Suppressor macrophage treated with lipopolysaccharide for 1 hour (primary cell): ENCODE measurements at places on chromosomes 7 and 10.

DNA sequence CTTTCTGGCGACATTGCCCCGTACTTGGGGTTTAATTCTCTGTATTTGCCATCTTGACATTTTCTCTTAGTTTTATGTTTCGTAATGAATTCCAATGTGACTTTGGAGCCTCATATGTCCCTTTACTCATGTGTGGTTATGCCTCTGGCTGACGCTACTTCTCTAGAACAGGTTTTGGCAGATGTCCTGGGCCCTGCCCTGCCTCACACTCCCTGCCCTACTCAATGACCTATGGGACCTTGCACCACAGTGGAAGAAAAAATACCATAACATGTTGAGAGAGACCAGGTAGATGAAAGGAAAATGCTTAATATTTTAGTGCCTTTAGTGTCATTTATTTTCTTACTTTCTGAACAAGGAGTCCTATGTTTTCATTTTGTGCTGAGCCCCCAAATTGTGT lies 400.5 kb downstream of the TFEC start:
- DNase-seq: no peak

- DNase-seq: no peak
Measured at GRCh38 chr10:43100366-43100765, 23.5 kb downstream of the RET start.

DNA sequence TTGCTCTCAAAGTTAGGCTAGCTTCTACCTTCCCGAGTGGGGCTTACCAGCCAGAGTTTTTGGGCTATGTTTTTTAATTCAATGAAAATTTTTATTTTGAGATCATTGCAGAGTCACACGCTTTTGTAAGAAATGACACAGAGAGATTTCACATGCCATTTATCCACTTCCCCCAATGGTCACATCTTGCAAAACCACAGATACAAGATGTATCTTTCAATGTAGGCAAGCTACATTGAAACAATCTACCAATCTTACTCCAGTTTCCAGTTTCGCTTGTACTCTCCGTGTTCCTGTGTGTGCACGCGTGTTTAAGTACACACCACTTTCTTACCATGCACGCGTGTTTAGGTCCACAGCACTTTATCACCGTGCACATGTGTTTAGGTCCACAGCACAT lies 89.4 kb upstream of the LEP start:
- peak; percentile 81 for DNase-seq

- no peak for DNase-seq
Measured at GRCh38 chr10:77285529-77286182, 352.0 kb downstream of the KCNMA1 start.

- DNase-seq: peak; percentile 98
Measured at GRCh38 chr10:23643111-23643780, 204.4 kb downstream of the OTUD1 start.

DNA sequence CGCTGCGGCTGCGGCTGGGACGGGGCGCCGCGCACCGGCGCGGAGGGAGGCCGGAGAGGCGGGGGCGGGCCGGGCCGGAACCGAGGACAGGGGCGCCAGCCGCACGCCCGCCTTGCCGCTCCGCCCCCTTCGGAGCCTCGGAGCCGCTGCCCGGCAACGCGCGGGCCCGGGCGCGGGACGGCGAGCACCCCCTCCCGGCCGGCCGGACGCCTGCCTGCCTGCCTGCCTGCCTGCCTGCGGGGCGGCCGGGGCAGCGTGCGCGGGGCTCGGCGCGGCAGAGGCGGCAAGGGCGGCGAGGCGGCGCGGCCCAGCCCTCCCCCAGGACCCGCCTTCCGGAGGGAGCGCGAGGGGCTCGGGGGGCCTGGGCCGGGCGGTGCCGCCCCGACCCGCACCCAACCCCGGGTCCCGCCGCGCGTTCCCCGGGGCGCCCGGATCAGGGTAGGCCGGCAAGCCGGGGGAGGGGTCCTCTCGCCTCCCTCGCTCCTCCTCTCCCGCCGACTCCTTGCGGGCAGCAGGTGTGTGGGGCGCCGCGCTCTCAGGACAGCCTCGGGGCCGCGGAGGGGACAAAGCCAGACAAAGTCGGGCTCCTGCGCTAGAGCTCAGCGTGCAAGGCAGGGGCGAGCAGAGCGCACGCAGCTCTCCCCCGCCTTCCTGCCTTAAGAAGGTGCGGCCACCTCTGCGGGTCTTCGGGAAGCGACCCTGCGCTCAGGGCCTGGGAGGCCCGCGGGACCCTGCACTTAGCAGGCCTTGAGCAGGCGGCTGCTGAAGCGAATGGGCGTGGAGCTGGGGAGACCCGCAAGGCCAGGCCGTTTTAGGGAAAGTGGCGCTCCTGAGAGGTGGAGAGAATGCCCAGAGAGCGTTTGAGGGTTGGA lies at the start of gene KIAA1549:
Gene KIAA1549 (minus strand): TSS at position 58 of the 872 bp plus-strand sequence. CDS start 120 bp downstream, outside the sequence.
- DNase-seq: peak; percentile 78

DNA sequence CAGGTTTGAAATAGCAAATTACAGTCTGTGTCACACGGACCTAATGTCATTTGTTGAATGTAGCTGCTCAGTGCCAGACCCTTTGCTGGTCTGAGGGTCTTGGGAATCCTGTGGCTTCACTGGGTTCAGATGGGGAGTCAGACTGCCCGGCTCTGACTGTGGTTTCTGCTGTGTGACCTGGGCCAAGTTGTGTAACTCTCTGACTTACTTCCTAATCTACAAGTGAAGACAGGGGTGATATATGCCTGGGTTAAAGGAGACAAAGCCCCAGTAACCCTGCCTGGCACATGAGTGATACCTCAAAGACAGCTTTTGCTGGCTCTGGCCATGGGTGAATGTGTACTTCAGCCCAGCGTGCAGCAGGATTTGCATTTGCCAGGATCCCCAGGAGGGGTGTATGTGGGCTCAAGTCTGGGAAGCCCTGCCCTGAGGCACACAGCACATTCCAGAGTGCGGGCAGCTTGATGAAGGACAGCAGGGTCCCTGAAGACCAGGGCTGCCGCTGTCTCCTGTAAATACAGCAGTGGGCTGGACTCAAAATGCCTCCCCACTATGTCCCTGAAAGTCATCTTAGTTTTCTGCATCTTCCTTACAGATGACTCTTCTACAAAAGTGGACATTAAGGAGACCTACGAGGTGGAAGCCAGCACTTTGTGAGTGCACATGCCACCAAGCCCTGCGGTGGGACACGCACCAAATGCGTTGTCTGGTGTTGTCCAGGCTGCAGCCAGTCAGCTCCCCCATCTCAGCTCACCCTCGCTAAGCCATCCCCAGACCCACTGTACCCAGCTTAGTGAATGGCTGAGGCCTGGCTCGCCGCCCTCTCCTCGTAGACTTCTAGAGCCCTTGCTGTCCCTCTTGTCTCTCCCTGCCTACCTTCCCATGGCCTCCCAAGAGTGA lies 16.4 kb downstream of the NACAD start:
- DNase-seq: peak; percentile 52

DNA sequence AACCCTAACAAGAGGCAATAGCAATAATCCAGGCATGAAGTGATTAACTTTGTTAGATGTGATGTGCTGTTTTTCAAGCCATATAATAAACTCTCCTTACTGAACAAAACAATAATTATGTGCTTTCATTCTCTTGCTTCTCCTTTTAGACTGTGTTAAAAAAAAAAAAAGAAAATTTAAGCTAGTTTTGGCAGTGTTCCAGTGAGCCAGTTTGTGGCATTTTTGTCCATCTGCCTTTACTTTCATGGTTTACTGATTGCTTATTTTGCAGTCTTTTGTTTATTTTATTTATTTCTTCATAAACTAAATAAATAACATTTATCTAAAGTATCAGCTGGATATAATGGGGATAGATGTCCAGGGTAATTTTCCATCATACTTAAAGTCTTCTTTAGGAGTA lies 625.3 kb downstream of the CNTNAP2 start:
- no peak for DNase-seq

GRCh38 chr10:43347997-43348396 lies 23.4 kb upstream of the FXYD4 start:
- no peak for DNase-seq

DNA sequence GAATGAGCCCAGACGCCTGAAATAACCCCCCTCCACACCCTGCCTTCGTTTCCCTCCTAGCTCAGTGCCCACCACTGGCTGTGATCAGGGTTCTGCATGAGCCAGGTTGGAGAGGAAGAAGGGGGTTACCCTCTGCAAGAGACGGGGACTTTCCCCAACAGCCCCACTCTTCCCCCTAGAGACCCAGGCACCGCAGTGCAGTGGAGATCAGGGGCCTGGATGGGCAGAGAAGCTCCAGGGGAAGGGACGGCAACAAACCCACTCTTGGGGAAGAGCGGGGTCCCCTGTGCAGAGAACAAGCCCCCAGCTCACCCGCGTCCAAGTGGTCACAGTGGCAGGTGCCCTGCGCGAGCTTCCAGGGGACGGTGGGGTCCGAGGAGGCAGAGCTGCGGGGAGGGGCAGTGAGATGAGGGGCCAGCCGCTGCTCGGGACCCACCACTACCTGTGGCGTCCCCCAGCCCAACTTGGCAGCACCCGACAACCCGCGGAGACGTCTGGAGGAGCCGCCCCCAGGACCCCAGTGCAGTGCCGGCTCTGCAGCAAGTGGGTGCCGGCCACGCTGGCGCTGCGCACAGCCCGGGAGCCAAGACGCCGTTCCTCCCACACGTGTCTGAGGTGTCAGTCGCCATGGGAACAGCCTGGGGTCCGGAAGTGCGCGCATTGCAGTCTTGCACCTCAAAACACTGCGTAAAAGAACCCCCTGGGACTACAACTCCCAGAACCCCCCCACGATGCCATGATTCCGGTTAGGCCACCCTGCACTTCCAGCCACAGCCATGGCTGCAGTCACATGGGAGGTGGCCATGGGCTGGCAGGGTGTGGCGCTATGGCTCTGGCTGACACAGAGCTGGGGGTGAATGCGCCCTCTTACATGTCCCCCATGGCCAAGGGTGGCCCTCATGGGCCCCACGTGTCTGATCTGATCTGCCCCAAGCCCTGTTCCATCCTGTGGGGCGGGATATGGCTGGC lies 45.8 kb upstream of the WIPI2 start:
- DNase-seq: peak; percentile 2

- no peak for DNase-seq
Measured at GRCh38 chr7:51619880-51620279, 303.3 kb upstream of the COBL start.
